HEK293T (cell line): ENCODE measurements at places on chromosomes 12 and 14.

DNA sequence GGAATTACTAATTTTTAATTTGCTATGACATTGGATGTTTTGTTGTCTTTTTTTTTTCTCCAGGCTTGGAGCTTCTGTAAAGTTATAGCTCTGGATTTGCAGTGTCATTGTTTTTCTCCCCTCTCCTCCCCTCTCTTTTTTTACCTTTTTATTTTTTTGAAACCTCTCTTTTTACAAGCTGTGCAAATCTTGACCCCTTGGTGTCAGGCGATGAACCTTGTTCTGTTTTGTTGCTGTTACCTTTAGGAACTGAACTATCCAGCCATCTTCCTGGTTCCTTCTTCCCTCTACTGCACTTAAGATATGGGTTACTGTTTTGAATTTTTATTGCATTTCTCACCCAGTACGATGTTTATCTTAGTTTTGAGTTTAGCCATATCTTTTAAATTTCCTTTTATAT, 13.7 kb downstream of the KTN1 start:
- no peak for DNase-seq

DNA sequence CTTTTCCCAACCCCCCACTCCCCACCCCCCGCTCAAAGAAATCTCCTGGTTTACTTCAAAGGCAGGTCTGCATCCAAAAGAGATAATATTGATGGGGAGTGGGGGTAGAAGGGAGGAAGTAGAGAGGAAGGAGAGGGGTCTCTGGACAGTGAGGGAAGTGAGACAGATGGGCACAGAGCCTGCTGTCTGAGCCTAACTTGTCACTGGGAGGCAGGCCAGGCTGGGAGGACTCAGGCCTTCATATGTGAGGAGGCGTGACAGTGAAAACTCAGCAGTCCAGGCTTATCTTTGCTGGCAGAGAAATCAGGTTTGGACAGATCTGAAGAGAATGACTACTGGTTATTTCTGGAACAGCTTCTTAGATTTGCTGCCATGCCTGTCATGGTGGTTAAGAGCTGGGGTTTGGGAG, 192.3 kb downstream of the NUAK1 start:
- no peak for DNase-seq

GRCh38 chr14:47226877-47227520, 448.4 kb downstream of the MDGA2 start:
- DNase-seq, result no peak

DNA sequence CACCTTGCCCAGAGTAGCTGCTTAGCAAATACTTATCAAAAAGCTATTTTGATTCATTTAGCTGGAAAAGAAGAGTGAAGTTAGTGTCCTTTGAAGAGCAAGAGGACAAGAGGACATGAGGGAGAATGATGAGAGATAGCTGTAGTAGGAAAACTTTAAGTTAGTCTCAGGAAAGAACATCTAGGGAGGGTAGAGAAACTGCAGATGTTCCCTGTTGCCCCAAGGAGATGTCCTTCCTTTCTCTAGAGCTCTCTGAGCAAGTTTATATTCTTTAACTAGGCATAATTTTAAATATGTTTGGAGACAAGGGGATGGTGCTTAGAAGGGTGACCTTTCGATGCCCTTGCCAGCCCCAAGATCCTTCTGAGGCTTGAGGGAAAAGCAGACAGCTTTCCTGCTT, 529.1 kb upstream of the TBX3 start:
- DNase-seq, result no peak
